ENCODE measurements at places on chromosomes 6 and 20.

GRCh38 chr6:18680842-18681241 lies 293.7 kb downstream of the RNF144B start:
- DNase-seq, result no peak

GRCh38 chr20:46353500-46354206 lies 45.4 kb upstream of the CDH22 start:
- DNase-seq, result no peak

GRCh38 chr20:54078296-54078984 lies 8.0 kb upstream of the BCAS1 start:
- no peak for DNase-seq

DNA sequence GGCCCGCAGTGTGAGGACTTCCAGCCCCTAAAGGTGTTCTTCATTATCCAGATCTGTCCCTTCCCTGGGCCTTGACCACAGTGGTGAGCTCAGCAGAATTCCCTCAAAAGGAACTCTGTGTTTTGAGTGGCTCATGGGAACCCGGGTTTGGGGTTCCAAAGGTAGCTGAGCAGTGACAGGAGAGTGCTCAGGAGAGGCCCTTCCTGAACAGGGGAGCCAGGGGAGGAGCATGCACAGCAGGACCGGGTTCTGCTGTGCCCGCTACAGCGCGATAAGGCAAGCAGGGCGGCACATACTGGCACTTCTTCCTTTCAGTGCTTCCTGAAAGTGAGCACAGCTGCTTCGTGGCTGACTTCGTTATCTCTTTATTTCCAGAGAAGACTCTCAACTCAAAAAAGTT lies 88.3 kb downstream of the SSR1 start:
- DNase-seq, result no peak

- DNase-seq, result no peak
Measured at GRCh38 chr20:39090906-39091305, 128.8 kb downstream of the DHX35 start.
